Stimulated activated CD4-positive, alpha-beta T cell treated with anti-CD3 and anti-CD28 coated beads, Interleukin-4, amount 100 ng/mL, for 24 hours (primary cell): ENCODE measurements at places on chromosomes 6 and 20.

DNA sequence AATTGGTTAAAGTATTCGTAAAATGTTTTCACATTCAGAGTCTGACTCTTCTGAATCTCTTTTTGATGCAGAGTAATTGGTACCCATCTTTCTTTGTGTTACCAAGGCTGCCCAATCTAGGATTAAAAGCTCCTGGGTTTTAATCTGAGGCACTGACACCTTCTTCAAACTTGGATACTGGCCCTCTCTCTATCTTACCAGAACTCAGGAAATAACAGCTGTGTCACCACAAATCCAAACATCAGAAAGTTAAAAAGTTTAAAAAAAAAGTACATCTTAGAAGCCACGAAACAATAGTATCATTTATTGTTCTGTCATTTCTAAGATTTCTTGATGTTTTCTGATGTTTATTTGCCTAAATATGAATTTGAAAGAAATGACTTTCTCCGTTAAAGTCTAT is 255.5 kb upstream of the RUNX2 start:
- no peak for DNase-seq

DNA sequence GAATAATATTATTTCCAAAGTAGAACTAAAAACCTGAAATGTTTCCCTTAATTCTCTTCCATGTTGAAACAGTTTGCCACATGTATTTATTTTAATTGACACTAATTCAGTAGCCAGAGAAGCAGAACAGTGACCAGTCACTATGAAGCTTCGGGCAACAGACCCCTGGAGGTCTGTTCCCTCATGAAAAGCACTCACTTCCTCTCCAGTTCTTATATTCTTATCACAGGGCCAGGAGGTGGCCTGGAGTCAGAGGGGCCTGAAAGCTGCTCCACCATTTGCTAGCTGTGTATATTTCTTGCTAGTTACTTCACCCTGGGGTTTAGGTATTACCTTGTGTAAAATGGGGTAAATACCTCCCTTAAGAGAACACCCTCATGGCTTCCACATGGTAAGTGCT is 49.1 kb downstream of the MAP7 start:
- DNase-seq = no peak

GRCh38 chr6:45513213-45513618 is 135.5 kb upstream of the SUPT3H start:
- DNase-seq = no peak

- no peak for DNase-seq
Measured at GRCh38 chr6:135054226-135054568, 425 bp downstream of the HBS1L start.

GRCh38 chr6:74742793-74743508 is 462.9 kb downstream of the COL12A1 start:
- no peak for DNase-seq

DNA sequence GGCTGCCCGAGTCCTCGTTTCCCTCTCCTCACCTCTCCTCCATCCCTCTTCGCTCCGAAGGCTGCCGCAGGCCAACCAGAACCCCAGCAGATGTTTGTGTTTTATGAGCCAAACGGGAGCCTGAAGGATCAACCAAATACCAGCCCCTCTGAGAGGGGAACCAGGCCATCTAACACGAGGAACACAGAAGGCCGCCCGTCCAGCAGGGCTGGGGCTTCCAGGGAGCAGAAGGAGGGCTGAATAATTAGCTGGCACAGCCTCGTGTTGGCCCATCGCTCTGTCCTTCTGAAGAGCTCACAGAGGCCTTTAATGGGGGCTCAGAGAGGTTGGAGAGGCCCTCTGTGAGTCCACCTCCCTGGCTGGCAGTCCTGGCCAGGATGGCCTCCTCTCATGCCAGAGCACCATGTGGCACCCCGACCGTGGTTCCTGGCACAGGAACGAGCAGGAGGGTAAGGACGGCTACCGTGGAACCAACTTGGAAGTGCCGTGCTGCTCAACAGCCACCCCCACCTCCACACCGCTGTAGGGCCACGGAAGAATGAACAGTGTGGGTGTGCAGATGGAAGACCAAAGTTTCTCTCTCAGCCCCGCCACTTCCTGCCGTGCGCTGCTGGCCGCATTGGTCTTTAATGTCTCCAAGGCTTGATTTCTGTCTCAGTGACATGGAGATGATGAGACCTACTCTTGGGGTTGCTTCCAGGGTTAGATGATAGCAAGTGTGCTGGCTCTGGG is 155.2 kb downstream of the SCML4 start:
- peak; percentile 30 for DNase-seq

- peak; percentile 22 for DNase-seq
Measured at GRCh38 chr20:47489448-47489872, 12.2 kb upstream of the NCOA3 start.

GRCh38 chr6:56386717-56387116 is 139.3 kb upstream of the COL21A1 start:
- no peak for DNase-seq

DNA sequence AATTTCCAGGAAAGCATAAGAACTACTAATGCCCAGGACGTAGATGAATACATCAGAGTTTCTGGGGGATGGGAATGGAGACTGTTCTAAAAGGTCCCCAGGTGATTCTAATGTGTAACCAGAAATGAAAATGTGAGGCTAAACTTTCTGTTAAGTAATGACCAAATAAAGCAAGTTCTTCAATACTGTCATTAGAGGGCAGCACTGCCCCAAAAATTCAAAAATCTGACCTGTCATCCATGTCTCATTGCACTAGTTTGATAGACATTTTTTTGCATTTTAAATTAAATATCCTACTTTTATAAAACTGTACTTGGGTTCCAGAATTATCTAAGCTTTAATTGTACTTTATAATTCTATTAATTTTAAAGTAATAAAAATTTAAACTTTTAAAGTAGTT is 94.9 kb downstream of the RFX6 start:
- peak; percentile 4 for DNase-seq

DNA sequence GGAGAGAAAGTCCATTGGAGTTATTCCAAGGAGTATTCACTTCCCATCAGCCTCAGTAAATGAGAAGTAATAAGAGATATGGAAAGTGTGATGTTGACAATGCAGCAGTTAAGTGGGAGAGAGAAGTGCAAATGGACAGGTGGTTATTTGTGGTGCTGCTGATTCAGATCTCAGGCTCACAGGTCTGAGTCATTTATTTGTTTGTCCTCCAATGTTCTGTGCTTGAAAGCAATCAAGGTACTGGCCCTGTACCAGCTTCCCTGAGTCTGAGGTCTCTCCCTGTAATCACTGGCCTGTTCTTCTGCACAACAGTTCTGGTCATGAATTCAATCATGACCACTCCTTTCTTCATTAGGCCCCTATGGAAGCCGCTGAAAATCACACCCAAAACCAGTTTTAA is 827.7 kb downstream of the MAFB start:
- no peak for DNase-seq

DNA sequence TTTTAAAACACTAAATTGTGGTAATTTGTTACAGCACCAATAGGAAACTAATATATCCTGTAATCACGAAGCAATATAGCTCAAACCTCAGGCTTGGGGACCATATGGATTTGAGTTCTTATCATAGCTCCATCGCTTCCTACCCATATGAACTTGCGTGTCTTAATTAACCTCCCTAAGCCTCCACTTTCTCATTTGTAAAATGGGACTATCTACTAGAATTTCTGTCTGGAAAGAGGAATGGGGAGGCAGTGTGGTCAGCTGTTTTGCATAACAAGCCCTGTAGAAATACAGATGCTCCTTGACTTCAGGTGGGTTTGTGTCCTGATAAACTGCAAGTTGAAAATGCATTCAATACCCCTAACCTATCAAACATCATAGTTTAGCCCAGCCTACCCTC is 17.1 kb downstream of the HLA-DOB start:
- no peak for DNase-seq

DNA sequence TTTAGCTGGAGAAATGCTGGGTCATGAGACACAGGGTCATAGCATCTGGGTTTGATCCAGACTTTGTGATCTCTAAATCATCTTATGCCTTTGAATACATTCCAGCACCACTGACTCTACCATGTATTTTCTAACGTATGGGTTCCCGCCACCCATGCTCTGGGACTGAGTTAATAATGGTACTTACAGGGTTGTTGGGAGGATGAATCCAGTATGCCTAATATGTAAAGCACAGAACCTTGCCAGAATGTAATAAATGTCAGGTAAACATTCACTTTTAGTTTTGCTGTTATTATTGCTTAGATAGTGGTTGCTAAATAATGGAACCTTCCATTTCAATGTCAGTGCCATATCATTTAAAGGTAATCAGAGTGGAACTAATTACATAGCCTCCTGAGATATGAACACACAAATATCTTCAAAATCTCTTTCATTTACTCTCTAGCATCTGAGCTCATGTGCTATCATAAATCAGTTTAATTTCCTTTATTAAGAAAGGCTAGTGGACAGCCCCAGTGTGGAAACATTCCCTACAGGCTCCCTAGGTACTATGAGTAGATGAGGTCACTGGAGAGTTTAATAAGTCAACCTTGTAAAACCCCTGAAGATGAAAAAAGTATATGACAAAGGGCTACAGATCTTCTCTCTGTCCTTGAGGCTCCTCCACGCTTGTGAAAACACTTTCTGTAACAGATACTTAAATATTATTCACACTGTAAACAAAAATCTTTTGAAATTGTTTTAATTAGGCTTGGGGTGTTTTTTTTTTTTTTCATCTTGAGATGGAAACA is 226.6 kb downstream of the ALDH8A1 start:
- DNase-seq = no peak

DNA sequence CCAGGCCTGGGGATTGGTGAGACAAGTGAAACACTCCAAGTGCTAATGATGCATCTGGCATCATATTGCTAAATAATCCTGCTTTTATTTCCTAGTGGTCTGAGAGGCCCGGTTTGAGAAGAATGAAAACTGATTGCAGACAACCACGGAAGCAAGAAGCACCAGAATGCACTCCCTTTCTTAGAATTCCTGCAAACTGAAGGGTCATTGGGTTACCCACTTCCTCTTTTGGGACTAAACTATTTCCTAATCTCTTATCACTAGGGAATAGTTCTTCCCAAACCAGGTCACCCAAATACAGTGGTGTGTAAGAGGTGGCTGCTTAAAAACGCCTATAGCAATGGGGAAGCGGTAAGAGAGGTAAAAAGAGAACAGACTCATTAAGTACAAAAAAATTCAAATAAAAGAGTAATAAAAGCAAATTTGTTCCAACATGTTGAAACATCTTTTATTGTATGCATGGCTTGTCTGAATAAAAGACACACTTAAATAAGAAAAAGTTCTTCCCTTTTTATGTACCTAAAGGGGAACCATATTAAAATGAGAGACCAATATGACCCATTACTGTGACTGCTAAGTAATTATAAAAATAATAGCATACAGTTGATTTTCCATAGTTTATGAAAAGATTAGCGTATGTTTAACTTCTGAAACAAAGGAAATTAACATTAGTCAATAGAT is 125.8 kb downstream of the MYB start:
- no peak for DNase-seq

DNA sequence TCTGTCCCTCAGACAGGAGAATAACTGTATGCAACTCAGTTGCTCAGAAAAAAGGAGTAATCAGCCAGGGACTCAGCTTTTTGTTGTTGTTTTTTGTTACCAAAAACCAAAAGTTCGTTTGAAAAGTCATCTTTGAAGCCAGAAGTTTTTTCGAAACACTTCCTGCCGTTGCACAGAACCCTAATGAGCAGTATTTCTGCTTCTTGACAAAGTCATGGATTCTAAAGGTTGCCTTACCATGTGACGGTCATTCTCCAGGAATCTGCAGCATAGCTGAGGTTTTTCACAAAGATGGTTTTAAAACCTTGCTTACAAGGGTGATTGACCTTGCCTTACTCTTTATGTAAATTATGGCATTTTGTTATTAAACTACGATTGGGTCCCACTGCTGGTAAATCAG is 1.9 kb downstream of the RAB32 start:
- no peak for DNase-seq

GRCh38 chr20:57188056-57188455 is 78.4 kb downstream of the BMP7 start:
- DNase-seq = no peak

DNA sequence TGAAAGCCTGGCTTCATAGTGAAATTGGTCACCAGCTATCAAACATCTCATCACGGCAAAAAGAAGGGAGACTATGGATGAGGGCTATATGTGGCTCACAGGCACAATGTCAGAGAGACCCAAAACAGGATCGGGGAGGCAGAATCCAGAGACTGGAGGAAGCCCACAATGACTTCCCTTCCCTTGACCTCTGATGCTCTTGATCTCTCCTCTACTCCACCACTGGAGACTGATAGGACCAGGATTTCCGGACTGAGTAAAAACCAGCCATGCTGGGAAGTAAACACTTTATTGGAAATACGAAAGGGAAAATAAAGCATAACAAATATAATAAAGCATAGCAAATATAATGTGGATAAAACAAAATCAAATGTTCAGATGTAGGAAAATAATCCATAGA is 597.3 kb downstream of the UTRN start:
- DNase-seq = no peak

- DNase-seq = no peak
Measured at GRCh38 chr20:25088267-25088666, 6.3 kb upstream of the VSX1 start.

GRCh38 chr6:91608428-91608827 is 1021.6 kb upstream of the MAP3K7 start:
- DNase-seq = no peak

GRCh38 chr6:159080217-159080976 is 35.6 kb upstream of the TAGAP start:
- DNase-seq = no peak

DNA sequence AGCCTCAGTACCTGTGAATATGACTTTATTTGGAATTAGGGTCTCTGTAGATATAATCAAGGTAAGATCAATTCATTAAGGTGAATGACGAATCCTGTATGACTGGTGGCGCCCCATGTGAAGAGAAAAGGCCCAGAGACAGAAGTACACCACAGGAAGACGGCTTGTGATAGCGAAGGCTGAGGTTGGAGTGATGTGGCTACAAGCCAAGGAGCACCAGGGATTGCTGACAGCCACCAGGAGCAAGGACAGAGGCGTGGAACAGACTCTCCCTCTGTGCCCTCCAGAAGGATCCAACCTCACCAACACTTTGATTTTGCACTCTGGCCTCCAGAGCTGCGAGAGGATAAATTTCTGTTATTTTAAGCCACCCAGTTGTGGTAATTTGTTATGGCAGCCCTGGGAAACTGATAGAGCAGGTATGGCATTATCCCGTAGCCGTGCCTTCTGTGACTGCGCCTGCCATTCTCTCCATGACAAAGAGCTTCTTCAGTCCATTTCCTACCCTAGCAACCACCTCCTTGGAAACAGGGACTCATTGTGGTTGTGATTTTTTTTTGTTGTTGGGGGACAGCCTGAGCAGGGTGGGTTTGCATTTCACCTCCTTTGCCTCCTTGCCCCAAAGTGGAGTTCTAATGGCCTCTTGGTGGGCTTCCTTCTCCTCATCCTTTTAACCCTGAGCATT is 29.6 kb downstream of the PTK7 start:
- no peak for DNase-seq
